Right cardiac atrium (tissue), 5 donors: ENCODE measurements at places on chromosomes 13 and 19. TPM values are rescaled to one million over a fixed set of nuclear protein-coding genes. Genes with fewer than 3 reads are reported as not detected.
A peak's percentile ranks its signal among the peaks of the same experiment; 100 is the strongest.

- DNase-seq = no peak
Measured at GRCh38 chr13:21717817-21718216, 46.9 kb downstream of the FGF9 start.

DNA sequence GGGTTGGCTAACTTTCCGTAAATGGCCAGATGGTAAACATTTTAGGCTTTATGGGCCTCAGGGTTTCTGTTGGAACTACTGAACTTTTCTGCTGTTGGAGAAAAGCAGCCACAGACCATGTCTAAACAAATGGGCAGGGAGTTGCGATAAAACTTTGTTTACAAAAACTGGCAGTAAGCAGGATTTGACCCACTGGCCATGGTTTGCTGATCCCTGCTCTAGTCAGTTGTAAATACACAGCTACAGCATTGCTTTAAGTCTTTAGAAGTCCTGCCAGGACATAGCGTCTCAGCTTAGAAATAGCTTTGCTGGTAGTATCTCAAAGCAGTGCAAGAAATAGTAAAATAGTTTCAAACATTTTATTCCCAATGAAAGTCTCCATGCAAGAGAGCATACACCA is 88.4 kb downstream of the NALCN start:
- DNase-seq = no peak

Gene ZNF546
- 4.4 TPM for polyA plus RNA-seq

- DNase-seq = peak; percentile 88
Measured at GRCh38 chr13:110546926-110547325, 14.6 kb downstream of the RAB20 start.

GRCh38 chr13:52751196-52751595 is 11.6 kb upstream of the CNMD start:
- no peak for DNase-seq

Gene FAM83E
- 0.20 TPM for polyA plus RNA-seq

Gene LILRB5
- 6.0 TPM for polyA plus RNA-seq

- DNase-seq = no peak
Measured at GRCh38 chr19:34577531-34578101, 96.1 kb downstream of the WTIP start.

- peak; percentile 89 for DNase-seq
Measured at GRCh38 chr19:18203408-18203862, 407 bp downstream of the RAB3A start.
